ENCODE measurements at places on chromosomes 6 and 20.

DNA sequence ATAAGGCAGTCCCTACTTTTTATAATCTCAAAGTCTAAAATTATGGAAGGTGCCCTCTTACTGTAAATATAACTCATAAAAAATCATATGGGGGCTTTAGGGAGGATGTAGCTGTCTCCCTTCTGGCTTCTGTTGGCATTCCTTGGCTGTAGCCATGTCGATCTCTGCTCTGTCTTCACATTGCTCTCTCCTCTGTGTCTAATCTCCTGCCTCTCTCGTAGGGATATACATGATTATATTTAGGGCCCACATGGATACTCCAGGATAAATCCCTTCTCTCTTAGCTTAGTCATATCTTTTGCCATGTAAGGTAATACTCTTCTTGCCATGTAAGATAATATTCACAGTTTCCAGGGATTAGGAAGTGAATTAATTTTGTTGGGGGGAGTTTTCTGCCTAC, 28.6 kb downstream of the CDS2 start:
- no peak for DNase-seq

DNA sequence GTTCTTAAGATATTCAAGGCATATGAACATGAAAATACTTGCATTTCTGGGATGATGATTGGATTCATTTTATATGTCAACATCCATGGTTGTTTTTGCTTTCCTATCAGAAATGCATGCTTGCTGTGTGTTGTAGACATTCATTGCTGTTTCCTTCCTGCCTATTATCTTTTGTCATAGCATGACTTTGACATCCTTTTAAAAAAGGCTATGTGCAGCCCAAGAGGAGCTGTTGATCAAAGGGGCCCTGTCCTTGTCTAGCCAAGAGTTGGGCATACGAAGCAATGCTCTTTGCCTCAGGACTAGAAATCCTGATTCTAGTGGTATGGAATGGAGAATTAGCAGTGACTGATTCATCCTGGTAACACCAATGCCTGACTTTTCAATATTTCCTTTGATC, 143.1 kb downstream of the RNF144B start:
- DNase-seq: no peak

GRCh38 chr6:17628873-17629272, 28.8 kb downstream of the FAM8A1 start:
- DNase-seq: no peak

- DNase-seq: no peak
These were observed 32.3 kb upstream of the PLEKHG1 start for GRCh38 chr6:150567380-150567779.

- DNase-seq: no peak
These were observed 15.6 kb upstream of the HMGN3 start for GRCh38 chr6:79250107-79250514.

DNA sequence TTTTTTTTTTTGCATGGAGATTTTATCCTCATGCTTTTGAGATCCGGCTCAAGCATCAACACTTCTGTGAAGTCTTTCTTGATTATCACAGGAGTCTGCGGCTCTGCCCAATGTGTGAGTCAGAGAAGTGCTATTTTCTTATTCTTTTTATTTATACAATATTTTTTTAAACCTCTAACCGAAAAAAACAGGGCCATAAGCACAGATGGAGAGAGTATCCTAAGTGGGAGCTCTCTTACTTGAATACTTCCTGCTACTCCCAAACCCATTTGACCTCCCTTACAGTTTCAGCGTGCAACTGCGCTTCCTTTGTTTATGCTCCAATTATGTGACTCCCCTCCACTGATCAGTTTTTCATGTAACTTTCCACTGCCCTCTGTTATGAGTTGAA, 8.7 kb upstream of the ATXN1 start:
- DNase-seq: no peak

- DNase-seq: no peak
These were observed 7.7 kb downstream of the NTSR1 start for GRCh38 chr20:62716198-62716940.

DNA sequence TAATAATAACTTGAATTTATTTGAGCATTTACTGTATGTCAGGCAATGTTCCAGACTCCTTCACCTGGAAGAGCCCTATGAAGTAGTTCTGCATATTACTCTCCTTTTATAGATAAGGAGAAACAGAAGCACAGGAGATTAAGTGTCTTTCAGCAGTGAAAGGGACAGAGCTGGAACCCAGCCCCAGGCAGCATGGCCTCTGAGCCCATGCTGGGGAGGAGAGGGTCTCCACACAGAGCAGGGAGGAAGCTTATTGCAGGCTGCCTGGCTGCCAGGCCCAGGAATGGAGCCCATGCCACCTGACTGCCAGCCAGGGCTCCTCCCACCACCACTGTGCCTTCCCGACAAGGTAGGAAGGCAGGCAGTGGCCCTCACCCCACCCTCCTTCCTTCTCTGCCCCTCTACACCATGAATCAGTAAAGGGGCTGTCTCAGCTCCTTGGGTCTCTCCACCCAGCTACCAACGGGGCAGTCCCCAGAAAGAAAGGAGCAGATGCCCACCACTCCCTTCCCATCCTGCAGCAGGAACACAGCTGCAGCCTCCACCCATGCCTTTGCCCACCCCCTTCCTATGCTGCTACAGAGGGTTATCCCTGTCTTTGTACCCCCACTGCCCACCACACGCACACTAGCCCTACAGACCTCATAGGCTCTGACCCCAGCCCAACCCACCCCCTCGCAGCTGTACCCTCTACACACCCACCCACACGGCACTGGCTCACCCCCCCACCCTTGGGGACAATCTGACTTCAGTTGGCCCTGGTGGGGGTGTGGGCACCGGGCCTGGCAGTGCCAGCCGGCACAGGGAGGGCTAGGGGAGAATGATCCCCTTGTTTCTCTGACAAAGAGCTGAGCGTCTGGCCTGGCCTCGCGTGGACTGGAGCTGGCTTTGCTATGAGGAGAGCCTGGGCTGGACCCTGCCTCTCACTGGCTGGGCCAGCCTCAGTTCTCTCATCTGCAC, 41.8 kb downstream of the TFEB start:
- DNase-seq: no peak

DNA sequence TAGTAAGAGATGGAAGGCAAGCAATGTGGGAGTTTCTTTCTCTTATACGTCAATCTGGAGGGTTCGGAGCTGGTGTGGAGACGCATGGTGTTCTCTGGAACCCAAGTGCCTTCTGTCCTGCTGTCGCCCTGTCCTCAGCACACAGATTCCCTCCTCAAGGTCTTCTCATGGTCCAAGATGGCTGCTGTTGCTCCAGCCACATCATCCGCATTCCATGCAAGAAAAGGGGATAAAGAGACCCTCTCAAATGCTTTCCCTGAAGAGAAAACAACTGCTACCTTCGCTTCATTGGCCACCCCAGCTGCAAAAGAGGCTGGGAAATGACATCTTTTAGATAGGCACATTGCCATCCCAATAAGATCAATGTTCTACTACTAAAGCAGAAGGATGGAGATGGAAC, 151.2 kb downstream of the ANKRD60 start:
- no peak for DNase-seq

GRCh38 chr20:59741073-59741472, 136.7 kb downstream of the PHACTR3 start:
- no peak for DNase-seq

DNA sequence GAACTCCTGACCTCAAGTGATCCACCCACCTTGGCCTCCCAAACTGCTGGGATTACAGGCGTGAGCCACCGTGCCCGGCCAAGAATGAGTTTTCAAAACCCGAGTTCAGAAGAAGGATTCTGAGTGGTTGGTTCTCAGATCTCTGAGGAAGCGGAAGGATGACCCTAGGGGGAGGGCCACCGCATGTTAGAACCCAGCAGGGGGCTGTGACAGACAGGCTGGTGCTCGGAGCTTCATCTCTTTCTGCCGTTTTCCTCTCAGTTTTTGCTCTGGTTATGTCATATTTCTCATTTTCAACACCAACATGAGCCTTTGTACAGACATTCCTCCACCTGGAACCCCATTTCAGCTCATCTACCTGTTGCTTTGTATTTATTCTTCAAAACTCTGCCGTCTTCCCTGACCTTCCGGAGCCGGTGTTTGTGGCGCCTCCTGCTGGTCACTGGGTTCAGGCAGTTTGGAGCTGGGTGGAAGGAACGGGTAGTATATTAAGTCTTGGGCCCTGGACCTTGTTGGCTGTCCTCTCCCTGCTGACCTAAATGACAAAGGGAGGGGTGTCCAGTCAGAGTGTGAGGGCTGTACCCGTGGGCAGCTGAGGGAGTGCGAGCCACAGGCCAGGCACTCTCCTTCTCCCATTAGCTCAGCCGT, at the start of gene DEFB123:
Gene DEFB123 (plus strand): TSS at position 621 of the 648 bp plus-strand sequence. CDS start 67 bp downstream, outside the sequence.
- DNase-seq: no peak

DNA sequence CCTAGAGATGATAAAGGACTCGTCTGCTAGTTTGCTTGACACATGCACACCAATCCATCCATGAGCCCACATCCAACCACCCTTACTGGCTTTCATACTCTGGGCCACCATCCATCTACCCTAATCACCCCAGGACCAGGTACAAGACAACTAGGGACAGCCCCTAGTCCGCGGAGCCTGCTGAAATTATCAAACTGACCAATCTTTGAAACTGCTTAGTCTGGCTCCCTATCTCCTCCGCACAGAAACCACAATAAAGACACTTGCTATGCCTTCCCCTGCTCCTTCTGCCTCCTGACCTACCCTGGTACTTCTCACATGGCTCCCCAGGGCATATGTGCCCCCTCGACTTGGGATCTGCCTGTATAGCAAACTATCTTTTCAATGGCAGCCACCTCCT, 33.1 kb downstream of the PXDC1 start:
- no peak for DNase-seq

DNA sequence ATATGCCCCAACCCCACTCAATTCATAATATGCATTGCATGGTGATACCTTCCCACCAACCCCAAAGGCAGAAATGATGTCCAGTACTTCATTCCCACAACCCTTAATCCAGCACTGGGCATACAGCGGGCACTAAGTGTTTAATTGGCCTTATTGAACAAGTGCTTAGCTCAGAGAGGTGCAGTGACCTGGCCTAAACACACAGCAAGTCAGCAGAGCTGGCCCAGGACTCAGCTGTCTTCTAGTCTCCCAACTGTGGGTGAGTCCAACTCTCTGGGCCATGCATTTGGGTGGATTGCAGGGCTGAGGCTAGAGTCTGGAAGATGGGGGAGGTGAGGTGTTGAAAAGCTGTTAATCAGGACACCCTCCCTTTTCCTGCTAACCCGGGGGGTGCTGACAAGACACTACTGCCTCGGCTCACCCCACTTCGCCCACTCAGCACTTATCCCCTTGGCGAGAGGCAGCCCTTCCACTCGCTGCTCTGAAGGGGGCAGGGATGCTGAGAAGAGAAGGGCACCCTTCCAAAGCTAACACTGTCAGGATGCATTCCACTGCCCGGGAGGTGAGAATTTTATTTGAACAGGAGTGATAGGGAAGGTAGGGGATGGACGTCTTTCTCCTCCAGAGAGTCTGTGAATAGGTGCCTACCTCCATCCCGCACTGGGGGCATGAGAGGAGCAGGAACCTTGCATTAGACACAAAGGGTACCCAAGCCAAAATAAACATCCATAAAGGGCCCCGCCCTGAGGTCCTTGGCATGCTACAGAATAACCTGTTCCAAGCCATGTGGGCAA, 14.2 kb downstream of the KCNK5 start:
- DNase-seq: no peak

GRCh38 chr6:15106958-15107643, 138.8 kb upstream of the JARID2 start:
- DNase-seq: no peak

GRCh38 chr20:24678351-24679106, 209.1 kb downstream of the SYNDIG1 start:
- no peak for DNase-seq

DNA sequence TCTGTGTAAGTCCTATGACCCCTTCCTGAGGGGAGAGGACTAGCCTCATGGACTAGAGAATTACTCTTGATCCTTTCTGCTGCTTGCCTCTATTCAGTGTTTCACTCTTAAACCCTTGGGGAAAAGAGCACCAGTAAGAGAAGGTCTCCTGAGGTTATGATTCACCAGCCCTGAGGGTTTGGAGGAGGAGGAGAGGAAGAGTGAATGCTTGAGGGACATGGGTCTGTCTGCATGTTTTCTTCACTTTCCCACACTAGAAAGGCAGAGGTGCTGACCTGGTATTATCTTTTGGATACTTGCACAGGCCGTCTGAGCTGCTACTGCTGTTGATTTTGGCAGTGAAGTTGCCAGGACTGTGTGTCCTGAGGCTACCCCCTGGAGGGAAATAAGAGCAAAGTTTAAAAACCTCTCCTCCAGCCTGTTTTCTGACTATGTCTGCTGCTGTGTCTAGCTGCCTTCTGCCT, 78.3 kb downstream of the CD109 start:
- DNase-seq: no peak

DNA sequence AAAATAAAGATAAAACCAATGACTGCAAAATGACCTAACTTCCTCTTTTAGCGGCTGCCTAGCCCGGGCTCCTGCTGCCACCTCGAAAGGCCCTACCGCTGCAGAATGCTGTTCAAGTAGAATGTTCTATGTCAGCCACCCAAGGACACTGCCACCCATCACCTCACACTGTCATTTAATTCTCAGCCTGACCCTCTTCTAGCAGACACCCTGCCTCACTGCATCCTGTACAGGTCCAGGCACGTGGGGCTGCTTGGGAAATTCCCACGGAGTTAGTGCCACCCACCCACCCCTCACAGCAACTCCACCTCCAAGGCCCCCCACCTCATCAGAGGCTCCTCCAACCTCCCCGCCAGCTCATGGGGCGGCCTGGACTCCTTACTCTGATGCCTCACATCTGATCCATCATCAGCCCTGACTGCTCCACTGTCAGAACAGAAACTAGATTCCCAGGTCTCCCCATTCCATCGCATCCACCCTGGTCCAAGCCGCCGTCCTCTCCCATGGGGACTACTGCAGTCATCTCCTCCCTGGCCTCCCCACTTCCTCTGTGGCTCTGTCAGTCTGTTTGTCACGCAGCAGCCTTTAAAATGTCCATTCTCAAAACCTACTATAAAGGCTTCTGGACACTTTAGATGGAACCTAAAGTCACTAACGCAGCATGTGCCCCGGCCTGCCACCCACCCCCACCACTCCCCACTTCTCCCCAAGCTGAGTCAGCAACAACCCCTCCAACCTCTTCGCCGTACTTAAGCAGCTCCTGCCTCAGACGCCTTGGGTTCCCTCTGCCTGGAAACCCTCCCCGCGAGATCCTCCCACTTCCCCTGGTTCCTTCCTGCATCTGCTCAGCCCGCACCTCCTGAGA, 17.0 kb downstream of the NFATC2 start:
- no peak for DNase-seq

- no peak for DNase-seq
These were observed 634.3 kb upstream of the POU3F2 start for GRCh38 chr6:98200084-98200483.

DNA sequence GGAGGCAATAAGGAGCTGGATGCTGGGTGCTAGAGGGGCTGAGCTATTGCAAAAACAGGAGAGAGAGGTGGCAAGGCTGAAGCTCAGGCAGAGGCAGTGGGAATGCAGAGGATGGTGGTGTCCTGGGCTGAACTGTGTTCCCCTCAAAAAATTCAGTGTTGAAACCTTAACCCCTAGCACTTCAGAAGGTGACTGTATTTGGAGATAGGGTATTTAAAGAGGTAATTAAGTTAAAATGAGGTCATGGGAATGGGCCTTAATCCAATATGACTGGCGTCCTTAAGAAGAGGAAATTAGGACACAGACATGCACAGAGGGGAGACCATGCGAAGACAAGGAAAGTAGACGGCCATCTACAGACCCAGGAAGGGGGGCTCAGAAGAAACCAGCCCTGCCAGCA, 11.5 kb upstream of the MMP9 start:
- DNase-seq: no peak

GRCh38 chr20:5451643-5452210, 135.0 kb upstream of the PROKR2 start:
- DNase-seq: no peak
